ENCODE measurements at places on chromosomes 11 and 22.

GRCh38 chr11:107951155-107951554 lies 22.9 kb downstream of the RAB39A start:
- DNase-seq: no peak

- no peak for DNase-seq
These were observed 620 bp downstream of the APOBEC3A start for GRCh38 chr22:38957808-38958650.

DNA sequence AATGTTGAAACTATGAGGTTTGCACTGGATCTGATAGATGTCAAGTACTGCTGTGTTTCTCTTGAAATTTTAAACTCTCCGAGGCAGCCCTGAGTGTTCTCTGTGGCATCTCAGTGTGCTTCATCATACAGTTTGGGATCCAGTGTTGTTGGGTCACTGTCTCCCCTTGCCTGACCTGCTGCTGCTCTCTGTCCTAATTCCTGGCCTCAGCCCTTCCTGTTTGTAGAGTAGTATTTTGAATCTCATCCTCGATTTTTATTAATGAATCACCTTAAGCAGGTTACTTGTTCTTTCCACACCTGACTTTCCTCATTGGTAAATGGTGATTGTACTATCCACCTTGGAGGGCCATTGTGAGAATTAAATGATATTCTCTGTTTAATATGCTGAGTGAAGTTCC lies 70.7 kb upstream of the PAX6 start:
- DNase-seq: no peak

DNA sequence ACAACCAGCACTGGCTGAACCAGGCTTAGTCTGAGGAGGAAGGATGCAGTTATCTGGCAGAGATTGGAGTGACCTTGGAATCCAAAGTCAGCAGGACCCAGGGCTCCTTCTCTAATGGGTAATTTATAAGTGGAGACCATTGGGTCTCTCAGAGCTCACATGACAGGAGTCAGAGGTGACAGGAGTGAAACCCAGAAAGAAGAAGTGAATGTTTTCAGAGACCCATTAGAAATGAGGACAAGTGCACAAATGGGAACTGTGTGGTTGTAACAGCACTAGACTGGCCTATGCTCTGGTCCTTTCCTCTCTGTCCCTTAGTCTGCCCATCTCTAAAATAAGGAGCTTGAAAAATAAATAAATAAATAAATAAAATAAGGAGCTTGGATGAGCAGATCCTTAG lies 107.4 kb downstream of the SERGEF start:
- no peak for DNase-seq

DNA sequence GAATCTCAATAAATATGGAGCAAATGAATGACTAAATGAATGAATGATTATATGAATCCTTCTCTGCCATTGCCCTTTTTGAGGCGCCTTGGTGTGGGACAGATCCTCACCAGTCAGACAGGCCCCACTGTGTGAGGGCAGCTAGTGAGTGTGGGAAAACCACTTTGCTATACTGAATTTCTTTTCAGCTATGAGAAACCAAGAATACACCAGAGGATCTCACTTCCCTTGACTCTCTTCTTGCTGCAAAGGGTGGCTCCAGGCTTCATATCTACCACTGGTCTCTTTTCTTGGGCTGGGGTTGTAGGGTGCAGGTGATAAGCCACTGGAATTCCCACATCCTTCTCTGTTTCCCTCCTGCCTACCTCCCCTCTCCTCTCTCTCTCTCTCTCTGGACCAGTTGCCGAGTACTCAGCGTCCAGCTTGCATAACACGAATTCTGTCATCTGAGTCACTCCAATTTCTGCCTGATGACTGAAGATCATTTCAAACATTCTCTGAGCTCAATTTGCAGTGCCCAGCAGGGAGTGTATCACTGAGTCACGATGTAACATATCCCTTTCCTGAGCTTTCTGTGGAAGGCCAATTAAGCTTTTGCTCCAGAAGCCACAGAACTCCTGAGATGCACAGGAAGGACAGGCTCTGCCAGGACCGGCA lies 304.3 kb upstream of the NCAM1 start:
- no peak for DNase-seq

- DNase-seq: no peak
These were observed 35.3 kb downstream of the NEU3 start for GRCh38 chr11:75024068-75024449.

GRCh38 chr11:111559800-111560464 lies 19.4 kb downstream of the LAYN start:
- no peak for DNase-seq

GRCh38 chr11:68436985-68437926 lies 23.3 kb upstream of the PPP6R3 start:
- DNase-seq: no peak

DNA sequence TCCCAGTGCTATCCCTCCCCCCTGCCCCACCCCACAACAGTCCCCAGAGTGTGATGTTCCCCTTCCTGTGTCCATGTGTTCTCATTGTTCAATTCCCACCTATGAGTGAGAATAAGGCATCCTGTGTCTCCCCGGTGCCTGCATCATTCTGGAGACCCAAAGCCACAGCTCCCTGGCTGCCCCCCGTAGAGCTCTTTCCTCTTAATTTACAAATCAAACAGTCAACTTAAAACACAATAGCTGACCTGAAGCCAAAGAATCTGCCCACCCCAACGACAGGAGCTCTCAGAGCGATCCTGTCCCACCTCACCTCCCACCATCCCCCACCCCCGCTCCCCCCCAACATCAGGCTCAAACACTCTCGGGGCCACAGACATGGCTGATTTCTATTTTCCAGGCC lies 558.3 kb downstream of the BRD1 start:
- DNase-seq: no peak

DNA sequence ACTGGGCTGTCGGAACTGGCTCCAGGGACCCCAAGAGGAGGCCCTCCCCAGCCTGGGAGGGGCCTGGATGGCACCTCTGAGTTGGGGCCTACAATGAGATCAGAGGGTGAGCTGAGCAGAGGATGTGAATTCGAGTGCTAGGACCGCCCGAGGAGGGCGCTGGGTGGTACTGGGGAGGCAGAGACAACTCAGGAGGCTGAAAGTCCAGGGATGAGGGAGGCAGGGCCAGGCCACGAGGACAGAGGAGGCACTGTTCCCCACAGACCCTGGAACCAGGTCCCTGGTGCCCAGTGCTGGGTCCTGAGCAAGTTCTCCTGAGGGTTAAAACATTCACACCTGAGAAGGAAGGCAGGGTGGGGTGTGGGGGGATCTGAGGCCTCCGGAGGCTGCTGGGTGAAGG lies 218.0 kb downstream of the CTTN start:
- no peak for DNase-seq

DNA sequence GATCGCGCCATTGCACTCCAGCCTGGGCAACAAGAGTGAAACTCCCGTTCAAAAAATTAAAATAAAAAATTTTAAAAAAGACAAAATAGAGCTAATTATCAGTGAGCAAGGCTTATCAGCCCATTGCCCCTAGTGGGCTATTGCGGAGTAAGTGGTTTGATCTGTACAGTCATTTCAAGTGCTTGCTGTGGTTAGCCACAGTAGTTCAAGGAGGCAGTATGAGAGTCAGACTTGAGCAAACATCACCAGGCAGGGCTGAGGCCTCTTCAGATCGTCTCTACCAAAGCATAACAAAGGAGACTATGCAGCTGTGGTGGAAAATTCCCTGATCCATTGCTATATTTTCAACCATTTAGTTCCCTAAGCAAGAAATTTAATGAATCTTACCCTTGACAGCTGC lies 4.3 kb upstream of the SBF2 start:
- no peak for DNase-seq

DNA sequence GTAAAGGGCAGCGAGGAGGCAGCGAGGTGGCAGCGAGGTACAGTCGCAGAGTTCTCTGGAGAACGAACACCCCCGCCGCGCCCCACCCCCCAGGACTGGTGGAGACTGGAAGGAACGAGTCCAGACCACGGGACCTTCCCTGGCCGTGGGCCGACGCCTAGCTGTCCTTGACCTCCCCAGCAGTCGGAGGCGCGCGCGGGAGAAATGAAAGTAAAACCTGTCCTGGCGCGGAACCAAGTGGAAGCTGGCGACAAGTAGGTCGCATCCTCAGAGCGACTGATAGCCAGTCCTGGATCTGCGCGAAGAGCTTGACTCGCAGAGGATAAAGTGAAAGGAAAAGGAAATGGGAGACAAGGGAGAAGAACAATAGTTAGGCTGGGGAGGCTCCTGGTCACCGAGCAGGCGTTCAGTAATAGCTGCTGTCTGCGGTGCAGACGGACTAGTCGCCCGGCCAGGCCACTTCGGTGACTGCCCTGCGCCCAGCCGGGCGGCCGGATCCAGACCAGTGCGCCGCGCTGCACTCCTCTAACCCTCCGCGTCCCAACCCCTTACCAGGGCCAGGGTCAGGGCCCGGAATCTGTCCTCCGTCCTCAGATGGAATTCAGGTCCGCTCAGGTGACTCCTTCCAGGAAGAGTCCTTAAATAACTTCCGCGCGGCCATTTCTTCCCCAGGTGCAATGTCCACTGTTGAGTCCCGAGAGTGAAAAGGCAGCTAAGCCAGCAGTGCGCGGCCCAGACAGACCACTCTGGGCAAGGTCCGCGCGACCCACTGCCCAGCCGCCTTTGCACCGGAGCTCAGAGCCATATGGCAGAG lies 1.9 kb upstream of the ADM start:
- no peak for DNase-seq

DNA sequence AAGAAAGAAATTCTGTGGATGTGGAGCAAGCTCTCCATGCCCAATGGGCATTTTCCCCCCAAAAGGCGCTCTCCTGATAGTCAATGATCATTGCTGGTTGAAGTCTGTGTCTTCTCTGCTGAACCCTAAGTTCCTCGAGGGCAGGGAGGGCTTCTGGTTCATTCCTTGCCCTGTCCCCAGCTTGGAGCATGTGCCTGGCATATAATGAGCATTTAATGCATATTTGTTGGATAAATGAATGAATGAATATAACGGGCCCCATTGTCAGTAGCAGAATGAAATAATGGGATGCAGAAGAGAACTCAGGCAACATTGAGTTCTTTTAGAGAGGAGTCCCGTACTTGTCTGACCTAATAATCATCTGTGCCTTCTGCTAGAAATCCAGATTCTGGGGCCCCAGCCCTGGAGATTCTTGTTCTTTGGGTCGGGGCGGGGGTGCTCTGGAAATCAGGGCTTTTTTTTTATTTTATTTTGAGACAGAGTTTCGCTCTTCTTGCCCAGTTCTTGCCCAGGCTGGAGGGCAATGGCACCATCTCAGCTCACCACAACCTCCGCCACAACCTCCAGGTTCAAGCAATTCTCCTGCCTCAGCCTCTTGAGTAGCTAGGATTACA lies 64.4 kb downstream of the CD82 start:
- DNase-seq: no peak

GRCh38 chr11:68031144-68031464 lies 623 bp downstream of the NDUFS8 start:
- DNase-seq: no peak

- no peak for DNase-seq
These were observed 3.2 kb upstream of the PATE3 start for GRCh38 chr11:125784678-125785077.

GRCh38 chr11:102469196-102469821 lies 16.7 kb upstream of the TMEM123 start:
- no peak for DNase-seq

DNA sequence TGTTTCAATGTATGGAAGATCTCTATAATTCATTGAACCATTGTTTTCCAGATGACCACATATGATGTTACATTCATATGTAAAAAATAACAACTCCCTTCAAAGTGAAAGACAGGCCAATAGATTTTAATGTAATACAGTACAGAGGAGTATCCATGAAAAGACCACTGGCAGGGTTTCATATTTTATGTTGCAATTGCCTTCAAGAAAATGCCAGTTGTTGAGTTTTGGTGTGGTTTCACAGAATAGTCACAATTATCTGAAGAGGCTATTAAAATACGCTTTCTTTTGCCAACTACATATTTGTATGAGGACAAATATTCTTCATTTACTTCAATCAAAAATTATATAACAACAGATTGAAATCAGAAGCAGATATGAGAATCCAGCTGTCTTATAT lies 14.3 kb downstream of the AMOTL1 start:
- no peak for DNase-seq

- DNase-seq: no peak
These were observed 21.3 kb downstream of the KRTAP5-5 start for GRCh38 chr11:1650918-1651262.

- peak; percentile 21 for DNase-seq
These were observed 52.5 kb upstream of the CLDN5 start for GRCh38 chr22:19576460-19577421.
